ENCODE measurements at places on chromosomes 5 and 9.

GRCh38 chr5:133370036-133370831 lies 242.1 kb downstream of the FSTL4 start:
- DNase-seq, result no peak

DNA sequence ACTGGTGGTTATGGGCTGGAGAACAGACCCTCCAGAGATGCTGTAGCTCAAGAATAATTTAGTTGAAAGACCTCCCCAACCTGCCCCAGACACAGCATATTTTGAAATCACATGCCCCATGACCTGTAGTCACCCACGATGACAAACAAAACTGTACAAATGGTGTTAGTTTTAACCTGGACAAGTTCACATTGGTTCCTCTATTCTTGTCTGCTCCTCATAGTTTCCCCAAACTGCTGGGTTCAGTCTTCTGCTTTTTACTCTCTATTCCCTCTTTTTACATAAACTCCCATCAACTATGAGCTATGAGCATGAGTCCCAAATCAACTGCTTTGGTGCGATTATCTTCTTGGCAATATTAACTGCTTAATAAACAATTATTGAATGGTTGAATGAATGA lies 365.3 kb upstream of the CLINT1 start:
- DNase-seq, result no peak

DNA sequence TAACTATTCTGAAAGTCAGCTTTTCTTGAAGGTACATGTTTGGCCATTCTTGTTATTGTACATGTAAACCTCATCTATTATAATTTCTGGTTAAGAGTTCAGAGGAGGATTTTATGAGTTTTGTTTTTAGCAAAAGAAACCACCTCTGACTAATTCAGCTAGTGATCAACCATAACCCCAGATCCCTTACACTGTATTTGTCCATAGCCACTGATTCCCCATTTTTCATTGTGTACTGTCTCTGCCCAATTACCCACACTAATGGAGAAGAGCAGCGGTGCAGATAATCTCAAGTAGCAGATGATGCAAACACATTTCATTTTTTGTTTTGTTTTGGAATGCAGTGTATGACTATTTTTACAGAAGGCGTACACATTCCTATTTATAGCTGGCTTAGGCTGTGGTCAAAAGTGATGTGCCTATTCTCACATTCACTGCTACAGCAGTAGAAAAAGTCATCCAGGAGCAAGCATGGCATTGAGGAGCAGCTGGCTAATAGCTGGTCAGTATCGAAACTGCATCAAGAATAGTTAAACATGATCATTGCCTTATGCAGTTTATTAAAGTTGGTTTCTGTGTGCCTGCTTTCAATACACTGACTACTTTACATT lies 988.3 kb downstream of the DTWD2 start:
- DNase-seq, result no peak

DNA sequence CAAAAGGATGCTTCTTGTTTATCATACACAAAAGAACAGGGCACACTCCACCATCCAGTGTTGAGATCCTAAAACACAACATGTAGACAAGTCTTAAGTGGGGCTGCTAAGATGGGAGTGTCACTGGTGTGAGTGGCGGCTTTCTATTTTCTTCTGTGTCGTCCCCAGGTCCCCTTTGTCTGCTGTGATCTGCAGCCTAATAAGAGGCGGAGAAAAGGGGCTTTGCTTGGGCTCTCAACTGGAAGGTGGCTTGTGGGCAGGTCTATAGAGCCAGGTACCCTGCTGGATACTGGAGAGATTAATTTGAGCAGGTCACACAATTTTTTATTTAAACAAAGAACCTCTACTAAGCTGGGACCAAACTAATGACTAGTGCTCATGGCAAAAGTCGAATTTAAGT lies 126.1 kb upstream of the SAP30L start:
- no peak for DNase-seq

DNA sequence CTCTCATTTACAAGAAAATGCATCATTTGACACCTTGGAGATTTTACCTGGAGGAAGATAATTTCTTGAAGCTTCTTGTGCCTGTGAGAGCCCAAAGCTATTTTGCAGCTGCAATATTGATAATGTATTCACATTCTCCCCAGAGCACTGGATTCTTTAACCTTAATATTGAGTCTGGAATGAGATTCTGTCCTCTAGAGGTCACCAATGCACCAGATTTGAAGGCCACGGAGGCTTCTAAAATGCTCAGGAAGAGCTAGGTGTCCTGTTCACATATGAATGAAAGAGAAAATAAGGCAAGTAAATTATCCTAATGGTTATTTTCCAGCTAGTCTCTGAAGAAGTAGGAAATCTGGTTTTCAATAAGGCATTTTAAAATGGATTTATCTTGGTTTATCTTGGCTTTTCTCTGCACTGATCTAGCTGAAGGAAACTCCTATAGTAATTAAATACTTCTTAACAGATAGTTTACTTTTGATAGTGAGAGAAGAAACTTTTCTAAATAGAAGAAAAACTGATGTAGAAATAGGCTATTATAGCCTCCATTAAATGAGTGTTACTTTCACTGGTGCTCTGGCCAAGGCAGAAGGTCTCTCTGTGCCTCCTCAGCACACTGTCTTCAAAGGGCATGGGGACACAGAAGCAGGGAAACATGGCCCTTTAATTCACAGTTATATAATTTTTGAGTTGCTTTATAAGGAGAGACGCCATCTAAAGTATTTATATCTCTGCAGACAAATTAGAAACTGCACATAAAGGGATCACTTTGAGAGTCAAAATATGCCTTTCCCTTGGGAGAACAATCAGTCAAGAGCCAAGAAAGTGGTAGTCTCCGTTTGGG lies 297.0 kb upstream of the ACTBL2 start:
- DNase-seq, result peak; percentile 5

- DNase-seq, result no peak
Observed at GRCh38 chr5:133927300-133928180, 40.9 kb downstream of the C5orf15 start.

Measured in activated CD4-positive, alpha-beta T cell treated with anti-CD3 and anti-CD28 coated beads, Interleukin-2, amount 50 U/mL, for 24 hours (primary cell).